Type B pancreatic cell (in vitro differentiated cells): ENCODE measurements at places on chromosomes 2 and 18. TPM values are rescaled to one million over a fixed set of nuclear protein-coding genes. Genes with fewer than 3 reads are reported as not detected.

The AMER3 gene
- 3.9 and 10.9 TPM in 2 replicates for total RNA-seq

- peaks cover 4% of the 10 kb centered on the region for H3K27me3 ChIP-seq
- peaks cover 30% of the 10 kb centered on the region for H3K4me1 ChIP-seq
- H3K36me3 ChIP-seq, result peaks cover 28% of the 10 kb centered on the region
- H3K27ac ChIP-seq, result peak overlapping the region; percentile 66
- DNase-seq, result peak; percentile 80
Observed at GRCh38 chr18:61893309-61893970, 633 bp upstream of the RNF152 start.

- no peak overlapping the region for H3K4me3 ChIP-seq
- H3K4me1 ChIP-seq, result peaks cover 19% of the 10 kb centered on the region
- H3K36me3 ChIP-seq, result no peaks in the 10 kb centered on the region
- no peak overlapping the region for H3K27ac ChIP-seq
Observed at GRCh38 chr2:1550658-1551316, 137.5 kb downstream of the TPO start.

The UGT1A5 gene
- total RNA-seq, result not detected in 2 replicates

DNA sequence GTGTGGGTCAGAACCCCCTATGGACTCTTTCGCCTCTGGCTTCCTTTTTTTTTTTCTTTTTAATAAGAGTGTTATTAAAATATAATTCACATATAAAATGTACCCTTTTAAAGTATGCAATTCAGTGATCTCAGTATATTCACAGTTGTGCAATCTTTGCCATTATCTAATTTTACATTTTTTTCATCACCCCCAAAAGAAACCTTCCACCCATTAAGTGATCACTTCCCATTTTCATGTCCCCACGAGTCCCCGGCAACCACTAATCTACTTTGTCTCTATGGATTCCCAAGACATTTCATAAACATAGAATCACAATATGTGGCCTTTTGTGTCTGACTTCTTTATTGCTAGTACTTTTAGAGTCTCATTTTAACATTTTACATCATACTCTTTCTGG lies 38.7 kb upstream of the ANXA4 start:
- H3K4me3 ChIP-seq, result no peak overlapping the region
- H3K4me1 ChIP-seq, result no peaks in the 10 kb centered on the region
- H3K27ac ChIP-seq, result no peak overlapping the region
- DNase-seq, result no peak

DNA sequence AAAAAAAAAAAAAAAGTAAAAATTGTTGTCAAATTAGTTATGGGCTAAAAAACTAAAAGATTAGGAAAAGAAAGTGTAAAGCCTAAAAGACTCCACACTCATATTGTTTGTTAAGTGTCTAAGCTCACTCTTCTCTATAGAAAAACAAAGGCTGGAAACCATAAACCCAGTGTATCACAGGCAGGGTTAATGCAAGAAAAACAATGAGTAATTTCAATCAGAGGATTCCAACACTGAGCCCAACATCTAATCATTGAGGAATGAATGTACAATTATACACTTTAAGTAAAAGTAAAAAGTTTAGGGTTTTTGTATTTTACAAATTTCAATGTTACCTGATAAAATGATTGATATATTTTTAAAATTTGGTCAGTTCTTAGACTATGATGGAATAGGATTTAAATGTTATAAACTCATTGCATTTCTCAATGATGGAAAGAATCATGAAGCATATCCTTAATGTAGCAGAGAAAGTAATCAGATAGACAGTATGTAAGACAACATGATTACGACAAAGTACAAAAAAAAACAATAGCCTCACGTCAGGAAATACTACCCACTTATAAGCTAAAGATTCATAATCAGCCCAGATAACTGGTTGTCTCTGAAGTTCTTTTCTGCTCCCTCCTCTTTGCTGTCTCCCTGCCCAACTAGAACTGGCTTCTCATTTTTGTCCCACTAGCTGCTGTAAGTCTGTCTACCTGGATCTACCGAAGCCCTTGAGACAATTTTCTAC lies 44.5 kb upstream of the SP3 start:
- no peaks in the 10 kb centered on the region for H3K36me3 ChIP-seq
- no peak overlapping the region for H3K27ac ChIP-seq
- no peak overlapping the region for H3K4me3 ChIP-seq
- peaks cover 6% of the 10 kb centered on the region for H3K27me3 ChIP-seq
- H3K4me1 ChIP-seq, result peaks cover 33% of the 10 kb centered on the region
- DNase-seq, result no peak

The LHCGR gene
- total RNA-seq, result 0.40 and 0.92 TPM in 2 replicates

DNA sequence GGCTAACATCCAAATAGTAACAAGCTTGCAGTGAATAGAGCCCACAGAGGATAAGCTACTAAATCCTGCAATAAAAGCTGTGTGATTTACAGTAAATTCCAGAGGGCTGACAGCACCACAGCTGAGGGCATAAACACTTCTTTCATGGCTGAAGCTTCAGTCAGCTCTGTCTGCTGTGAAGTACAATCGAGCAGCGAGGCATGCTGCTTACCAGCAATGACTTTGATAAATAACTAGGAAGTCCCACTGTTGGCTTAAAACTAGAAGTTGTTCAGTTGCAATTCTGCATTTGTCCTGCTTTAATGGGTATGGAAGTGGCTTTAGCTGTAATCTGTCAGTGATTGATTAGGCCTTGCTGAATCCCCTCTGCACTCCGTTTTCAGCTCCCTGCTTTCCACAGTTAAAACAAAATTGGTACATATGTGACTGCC lies 65.2 kb upstream of the FIGN start:
- no peaks in the 10 kb centered on the region for H3K27me3 ChIP-seq
- peak overlapping the region; percentile 39 for H3K27ac ChIP-seq
- peaks cover 31% of the 10 kb centered on the region for H3K4me1 ChIP-seq
- H3K4me3 ChIP-seq, result peak overlapping the region; percentile 21
- DNase-seq, result no peak

The ESCO1 gene
- total RNA-seq, result 15.3 and 16.4 TPM in 2 replicates

The HOXD4 gene
- 37.0 TPM in 1 of 2 replicates, not detected in the other for total RNA-seq

GRCh38 chr2:105934467-105934866 lies 189.8 kb downstream of the NCK2 start:
- no peak overlapping the region for H3K27ac ChIP-seq
- peaks cover 5% of the 10 kb centered on the region for H3K4me1 ChIP-seq
- H3K27me3 ChIP-seq, result no peaks in the 10 kb centered on the region

DNA sequence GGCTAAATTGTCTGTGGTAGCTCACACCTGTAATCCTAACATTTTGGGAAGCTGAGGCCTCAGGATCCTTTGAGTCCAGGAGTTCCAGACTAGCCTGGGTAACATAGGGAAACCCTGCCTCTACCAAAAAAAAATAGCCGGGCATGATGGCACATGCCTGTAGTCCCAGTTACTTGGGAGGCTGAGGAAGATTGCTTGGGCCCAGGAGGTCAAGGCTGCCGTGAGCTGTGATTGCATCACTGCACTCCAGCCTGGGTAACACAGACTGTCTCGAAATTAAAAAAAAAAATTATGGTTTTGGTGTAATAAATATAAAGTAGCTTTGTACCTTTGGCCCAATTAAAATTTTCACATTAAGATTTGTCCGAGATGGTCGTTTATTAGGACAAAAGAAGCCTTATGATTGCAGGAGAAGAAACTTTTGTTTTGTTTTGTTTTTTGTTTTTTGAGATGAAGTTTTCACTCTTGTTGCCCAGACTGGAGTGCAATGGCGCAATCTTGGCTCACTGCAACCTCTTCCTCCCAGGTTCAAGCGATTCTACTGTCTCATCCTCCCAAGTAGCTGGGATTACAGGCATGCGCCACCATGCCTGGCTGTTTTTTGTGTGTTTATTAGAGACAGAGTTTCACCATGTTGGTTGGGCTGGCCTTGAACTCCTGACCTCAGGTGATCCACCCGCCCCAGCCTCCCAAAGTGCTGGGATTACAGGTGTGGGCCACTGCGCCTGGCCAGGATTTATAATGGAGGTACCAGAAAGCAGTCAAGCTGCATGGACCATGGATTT lies 4.1 kb downstream of the MTA3 start:
- peaks cover 24% of the 10 kb centered on the region for H3K4me1 ChIP-seq
- H3K27me3 ChIP-seq, result no peaks in the 10 kb centered on the region
- H3K4me3 ChIP-seq, result no peak overlapping the region
- no peak overlapping the region for H3K27ac ChIP-seq

DNA sequence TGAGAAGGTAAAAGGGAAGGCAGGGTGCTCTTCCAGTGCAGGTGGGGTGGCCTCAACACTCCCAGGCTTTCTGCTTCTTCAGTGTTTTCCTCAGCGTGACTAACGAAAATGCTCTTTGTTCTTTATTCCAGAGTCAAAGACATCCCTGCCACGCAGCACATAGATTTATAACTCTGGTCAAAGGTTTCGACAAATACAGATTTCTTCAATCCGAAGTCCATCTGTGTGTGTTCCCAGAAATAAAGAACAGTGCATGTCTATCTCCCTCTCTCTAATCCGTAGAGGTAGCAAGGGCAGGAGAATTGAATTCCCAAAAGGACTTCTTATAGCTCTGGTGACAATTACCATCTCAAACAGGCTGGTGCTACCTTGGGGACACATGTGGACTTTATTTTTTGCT lies 26.4 kb upstream of the TDRD15 start:
- H3K4me3 ChIP-seq, result no peak overlapping the region
- peaks cover 11% of the 10 kb centered on the region for H3K4me1 ChIP-seq
- H3K27ac ChIP-seq, result no peak overlapping the region
- no peaks in the 10 kb centered on the region for H3K27me3 ChIP-seq
- H3K36me3 ChIP-seq, result no peaks in the 10 kb centered on the region

GRCh38 chr2:67719351-67719750 lies 322.2 kb downstream of the ETAA1 start:
- H3K36me3 ChIP-seq, result peaks cover 5% of the 10 kb centered on the region
- H3K27ac ChIP-seq, result no peak overlapping the region
- DNase-seq, result no peak
- peaks cover 4% of the 10 kb centered on the region for H3K27me3 ChIP-seq
- peaks cover 20% of the 10 kb centered on the region for H3K4me1 ChIP-seq
- no peak overlapping the region for H3K4me3 ChIP-seq

The SCG2 gene
- total RNA-seq, result 75.1 and 347 TPM in 2 replicates

DNA sequence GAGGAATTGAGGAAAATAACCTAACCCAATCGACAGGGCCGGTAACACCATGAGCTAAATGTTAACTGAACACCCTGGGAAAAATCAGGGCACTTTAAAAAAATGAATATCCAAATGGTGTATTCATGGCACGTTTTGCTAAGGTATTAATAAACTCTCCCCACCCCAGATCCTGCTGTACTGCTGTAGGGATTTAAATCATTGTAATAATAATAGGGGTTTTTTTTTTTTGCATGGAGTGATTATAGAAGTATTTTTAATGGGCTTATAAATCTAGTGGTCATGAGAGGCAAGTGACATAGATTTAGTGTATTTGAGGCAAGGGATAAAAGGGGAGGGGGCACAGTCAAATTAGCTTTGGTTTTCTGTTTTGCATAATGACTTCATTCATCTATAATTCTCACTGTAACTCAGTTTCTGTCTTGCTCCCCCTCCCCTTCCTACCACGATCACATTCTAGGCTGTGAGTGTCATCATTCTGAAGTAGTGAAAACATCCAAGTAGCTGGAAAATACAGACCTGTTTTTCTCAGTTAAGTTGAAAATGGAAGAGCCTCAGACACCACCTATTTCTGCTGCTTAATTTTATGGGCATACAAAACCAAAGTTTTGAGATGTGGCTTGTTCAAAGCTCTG lies 18.2 kb upstream of the MGAT5 start:
- H3K4me3 ChIP-seq, result no peak overlapping the region
- DNase-seq, result no peak
- H3K27me3 ChIP-seq, result no peaks in the 10 kb centered on the region
- peaks cover 3% of the 10 kb centered on the region for H3K4me1 ChIP-seq
- no peaks in the 10 kb centered on the region for H3K36me3 ChIP-seq
- H3K27ac ChIP-seq, result no peak overlapping the region

DNA sequence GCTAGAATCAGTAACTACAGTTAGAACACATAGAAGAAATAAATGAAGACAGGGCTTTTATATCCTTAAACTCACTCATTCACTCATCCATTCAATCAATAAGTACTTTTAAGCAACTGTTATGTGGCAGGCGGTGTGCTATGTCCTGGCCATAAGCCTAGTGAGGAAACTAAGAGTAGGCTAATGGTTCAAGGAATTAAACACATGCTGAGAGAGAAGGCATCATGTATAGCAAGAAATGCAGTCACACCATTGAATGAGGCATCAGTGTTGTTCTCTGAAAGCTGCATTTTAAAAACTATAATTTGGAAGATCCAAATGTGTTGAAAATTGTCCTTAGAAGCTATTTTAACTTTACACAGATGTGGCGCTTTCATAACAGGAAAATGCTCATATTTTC lies 86.5 kb upstream of the DTNA start:
- no peak for DNase-seq
- H3K27me3 ChIP-seq, result no peaks in the 10 kb centered on the region
- no peaks in the 10 kb centered on the region for H3K36me3 ChIP-seq

DNA sequence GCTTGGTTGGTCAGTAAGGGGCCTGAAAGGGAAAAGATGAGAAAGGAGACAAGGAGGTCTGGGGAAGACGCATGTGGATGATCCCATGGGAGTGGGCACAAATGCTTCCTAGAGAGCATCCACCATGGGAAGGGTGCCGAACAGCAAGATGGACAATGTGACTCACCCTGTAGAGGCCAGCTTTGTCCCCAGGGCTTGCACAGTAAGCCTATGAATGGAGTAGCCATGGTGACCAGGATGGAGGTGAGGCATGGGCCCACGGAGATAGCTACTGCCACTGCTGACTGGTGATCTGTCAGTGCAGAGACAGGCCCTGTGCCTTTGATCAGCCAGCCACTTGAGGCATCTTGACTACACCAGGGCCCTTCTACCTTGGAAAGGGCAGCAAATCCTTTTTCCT lies 172.6 kb downstream of the HAUS1 start:
- no peak overlapping the region for H3K27ac ChIP-seq
- no peaks in the 10 kb centered on the region for H3K36me3 ChIP-seq
- H3K4me3 ChIP-seq, result no peak overlapping the region

The DSC1 gene
- total RNA-seq, result 1.6 and 4.1 TPM in 2 replicates

DNA sequence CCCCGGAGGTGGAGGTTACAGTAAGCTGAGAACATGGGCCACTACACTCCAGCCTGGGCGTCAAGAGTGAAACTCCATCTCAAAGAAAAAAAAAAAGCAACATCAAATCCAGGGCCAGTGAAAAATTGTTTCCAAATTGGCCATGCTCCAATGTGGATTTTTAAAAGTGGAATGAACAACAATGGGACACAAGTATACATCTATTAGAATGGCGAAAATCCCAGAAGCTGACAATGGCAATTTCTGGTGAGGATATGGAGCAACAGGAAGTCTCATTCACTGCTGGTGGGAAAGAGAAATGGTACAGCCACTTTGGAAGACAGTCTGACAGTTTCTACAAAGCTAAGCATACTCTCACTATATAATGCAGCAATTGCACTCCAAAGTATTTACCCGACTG lies 161.4 kb downstream of the UXS1 start:
- no peaks in the 10 kb centered on the region for H3K27me3 ChIP-seq
- H3K4me1 ChIP-seq, result peaks cover 11% of the 10 kb centered on the region
- no peak overlapping the region for H3K4me3 ChIP-seq
- no peak for DNase-seq
- H3K36me3 ChIP-seq, result no peaks in the 10 kb centered on the region

GRCh38 chr2:213284105-213285090 lies at the start of gene SPAG16:
SPAG16 (plus strand) TSS chr2:213284464.
- no peaks in the 10 kb centered on the region for H3K27me3 ChIP-seq
- H3K27ac ChIP-seq, result peak within 1 kb of the TSS; percentile 90
- H3K4me3 ChIP-seq, result peak within 1 kb of the TSS; percentile 91
- peak; percentile 98 for DNase-seq

The SH3BP4 gene
- total RNA-seq, result 42.6 and 49.5 TPM in 2 replicates

The KATNAL2 gene
- 1.9 and 8.6 TPM in 2 replicates for total RNA-seq
